ENCODE measurements at places on chromosomes 4 and X.
A peak's percentile ranks its signal among the peaks of the same experiment; 100 is the strongest.

DNA sequence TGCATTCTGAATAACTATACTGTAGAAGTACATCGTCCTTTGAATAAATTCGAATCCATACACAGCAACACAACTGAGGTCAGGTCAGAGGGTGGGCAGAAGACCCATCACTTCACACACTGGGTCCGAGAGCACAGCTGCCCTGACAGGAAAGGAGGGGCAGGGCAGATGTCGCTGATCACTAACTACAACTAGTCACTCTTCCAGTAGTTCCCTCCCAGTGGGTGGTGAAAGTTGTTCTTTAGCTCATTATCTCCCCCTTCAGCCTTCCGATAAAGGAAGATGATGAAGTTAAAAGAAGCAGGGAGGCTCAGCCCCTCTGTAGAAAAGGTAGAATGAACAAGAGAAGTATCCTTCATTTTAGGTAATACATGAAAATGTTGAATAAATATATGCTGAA, 278.9 kb downstream of the INPP4B start:
- DNase-seq = no peak

- peak; percentile 53 for DNase-seq
These were observed 136.4 kb downstream of the REPS2 start for GRCh38 chrX:17082831-17083230.

GRCh38 chrX:26070882-26071281, 67.3 kb upstream of the MAGEB18 start:
- no peak for DNase-seq

- DNase-seq = no peak
These were observed 72.8 kb upstream of the MTNR1A start for GRCh38 chr4:186628058-186628711.

DNA sequence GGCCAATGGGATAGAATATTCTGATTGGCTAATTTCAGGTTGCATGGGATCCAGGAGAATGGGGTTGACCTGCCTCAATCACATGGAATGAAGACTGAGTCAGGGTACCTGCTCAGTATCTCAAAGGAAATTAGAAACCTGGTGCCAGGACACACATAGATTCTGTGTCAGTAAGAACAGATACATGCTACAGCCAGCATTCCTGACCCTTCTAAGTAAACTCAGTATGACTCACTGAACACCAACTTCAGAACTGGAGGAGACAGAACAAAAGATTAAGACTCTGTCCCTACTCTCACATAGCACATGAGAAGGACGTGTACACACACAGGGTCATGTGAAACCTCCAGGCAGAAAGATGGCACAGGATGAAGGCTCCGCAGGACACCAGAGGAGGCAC, 54.5 kb downstream of the FAM184B start:
- DNase-seq = no peak

- DNase-seq = no peak
These were observed 1476.9 kb downstream of the ARAP2 start for GRCh38 chr4:34767407-34767806.

DNA sequence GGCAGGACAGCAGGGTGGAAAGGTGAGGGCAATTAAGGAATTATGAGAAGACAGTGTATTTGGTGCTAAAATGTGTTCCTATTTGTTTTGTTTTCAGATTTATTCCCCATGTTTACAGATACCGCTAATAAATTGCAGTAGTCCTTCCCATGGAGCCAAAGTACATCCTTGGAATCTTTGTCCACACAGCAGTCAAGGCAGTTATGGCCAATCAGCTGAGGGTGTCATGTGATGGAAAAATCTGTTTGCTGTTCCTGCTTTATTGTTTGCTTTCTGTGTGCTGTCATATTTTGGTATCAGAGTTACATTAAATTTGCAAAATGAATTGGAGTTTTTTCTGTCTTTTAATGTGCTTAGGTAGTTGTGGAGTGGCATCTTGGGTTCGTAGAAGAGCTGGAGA, 10.5 kb downstream of the TRO start:
- no peak for DNase-seq

DNA sequence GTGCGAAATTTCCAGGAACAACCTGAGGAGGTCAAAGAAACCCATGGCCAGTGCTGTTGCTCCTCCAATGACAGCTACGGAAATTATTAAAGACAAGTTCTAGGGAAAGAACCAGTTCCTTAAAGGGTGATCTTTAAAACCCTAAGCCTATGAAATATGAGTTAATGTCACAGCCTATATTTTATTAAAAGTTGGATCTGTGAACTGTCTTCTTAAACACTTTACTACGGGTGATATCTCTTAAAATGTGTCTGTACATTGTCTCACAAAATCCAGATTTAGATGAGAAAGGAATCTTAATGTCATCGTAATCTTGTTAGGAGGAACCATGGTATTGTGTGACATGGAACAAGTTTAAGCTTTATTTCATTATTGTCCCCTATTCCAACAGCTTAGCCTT, 46.3 kb upstream of the VCX3B start:
- no peak for DNase-seq

GRCh38 chr4:169367826-169368225, 97.1 kb upstream of the SH3RF1 start:
- DNase-seq = no peak

- DNase-seq = no peak
These were observed 15.4 kb downstream of the PLK4 start for GRCh38 chr4:127896069-127896468.

DNA sequence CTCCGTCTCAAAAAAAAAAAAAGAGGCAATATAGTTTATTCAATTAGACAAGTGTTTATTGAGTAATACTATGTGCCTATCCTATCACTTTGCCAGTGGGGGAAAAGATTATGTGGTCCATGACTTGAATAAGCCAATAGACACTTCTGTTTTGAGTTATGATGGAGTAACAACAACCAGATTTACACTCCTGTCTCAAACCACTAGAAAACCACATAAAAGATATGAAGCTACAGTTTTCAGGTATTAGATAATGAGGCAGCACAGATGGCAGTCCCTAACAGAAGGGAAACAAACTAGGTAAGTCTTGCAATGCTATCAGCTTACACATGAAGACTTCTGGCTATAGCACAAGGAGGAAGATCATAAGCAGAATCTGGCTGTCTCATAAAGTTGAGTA, 22.5 kb downstream of the NFXL1 start:
- no peak for DNase-seq

DNA sequence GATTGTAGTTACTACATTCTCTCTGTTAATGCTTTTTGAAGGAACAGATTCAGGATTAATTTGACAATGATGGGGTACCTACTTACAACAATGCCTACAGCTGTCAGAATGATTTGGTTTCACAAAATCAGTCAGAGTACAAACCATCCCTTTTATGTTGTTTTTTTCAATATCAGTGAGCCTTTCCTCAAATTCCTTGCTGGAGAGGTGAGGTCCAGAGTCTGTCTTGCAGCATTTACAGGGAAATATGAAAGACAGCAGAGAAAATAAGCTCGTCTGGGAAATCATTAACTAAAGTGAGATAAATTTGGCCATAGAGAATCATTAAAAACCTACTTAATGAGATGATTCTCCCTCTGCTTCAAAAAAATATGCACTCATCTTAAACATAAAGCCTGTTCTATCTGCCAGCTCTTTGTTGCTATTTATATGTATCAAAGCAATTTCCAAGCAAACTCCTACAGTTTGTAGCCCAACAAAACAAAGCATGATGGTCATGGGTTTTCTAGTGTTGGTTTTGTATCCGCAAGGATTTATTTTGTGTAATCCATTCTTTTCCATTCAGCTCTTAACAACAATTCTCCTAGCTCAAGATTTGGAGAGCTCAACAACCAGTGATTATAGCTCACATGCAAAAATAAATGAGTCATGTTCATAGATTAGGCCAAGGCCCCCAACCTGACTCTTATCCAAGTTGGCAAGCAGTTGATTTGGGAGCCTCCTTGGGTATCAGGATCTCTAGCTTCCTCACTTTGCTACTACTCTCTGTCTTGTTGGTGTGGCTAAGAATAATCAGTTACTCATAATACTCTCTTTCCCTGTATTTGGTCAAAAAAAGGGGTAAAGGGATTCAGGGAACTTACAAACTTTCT, 222.6 kb downstream of the ENOX2 start:
- DNase-seq = no peak

- no peak for DNase-seq
These were observed 49.9 kb upstream of the CPEB2 start for GRCh38 chr4:14952352-14952751.

GRCh38 chrX:115898382-115899001, 272.1 kb upstream of the AGTR2 start:
- DNase-seq = no peak

All from hematopoietic multipotent progenitor cell treated with erythropoietin and hydrocortisone succinate and interleukin-3 and kit ligand, for 17 days (in vitro differentiated cells).